ENCODE measurements at places on chromosomes 4 and X.

- DNase-seq: no peak
These were observed 70.0 kb downstream of the NPNT start for GRCh38 chr4:105965183-105965800.

DNA sequence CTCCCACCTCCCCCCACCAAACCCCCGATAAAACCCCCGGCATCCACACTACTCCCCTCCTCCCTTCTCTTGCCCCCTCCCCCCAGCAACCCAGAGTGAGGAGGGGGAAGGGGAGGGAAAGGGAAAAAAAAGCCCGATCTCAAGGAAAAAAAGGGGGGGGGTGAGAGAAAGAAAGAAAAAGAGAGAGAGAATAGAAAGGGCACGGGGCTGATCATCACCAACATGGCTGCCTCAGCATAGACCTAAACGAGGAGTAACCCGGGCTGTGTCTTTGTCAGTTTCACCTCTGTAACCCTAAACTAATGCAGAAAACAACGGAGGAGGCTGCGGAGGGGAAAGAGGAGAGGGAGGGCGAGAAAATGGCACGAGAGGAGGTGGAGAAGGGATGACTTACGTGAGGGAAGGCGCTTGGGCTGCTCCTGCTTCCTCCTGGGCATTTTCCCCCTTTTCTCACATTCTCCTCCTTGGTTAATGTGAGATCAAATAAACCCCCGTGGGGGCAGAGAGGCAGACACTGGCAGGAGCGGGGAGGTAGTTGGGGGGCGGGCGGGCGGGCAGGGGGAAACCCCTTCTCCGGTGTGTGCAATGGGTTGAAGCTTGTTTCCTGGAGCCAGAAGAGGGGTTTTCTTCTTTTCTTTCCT lies 532 bp downstream of the ZNF827 start:
- DNase-seq: peak; percentile 72

DNA sequence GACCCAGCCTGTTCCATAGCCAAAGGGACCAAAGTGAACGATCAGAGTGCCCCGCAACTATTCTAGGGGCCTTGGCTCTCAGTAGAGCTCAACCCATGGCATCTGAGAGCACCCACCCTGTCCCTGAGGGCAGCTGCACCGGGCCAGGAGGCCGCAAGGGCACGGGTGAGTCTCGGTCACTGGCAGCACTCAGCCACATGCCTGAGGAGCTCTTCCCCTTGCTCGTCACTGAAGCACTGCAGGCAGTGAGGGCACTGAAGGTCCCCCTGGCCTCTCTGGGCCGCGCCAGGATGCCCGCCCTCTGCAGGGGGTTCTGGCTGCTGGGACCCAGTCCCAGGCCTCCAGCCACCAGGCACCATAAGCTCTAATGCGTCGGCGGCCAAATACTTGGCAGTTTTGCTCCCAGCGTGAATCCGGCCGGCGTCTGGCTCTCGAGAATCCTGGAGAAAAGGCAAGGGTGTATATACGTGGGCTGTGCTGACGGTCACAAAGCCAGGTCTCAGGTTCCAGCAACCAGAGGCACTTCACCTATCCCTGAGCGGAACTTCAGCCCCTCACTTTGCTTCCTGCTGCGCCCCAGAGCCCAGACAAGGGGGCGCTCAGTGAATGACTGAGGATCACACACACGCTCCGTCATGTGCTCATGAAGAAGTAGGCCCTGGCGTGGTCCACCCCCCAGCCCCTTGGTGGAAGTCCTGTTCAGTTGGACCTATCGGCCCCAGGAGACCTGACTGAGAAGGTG lies 13.9 kb downstream of the TNIP2 start:
- DNase-seq: no peak

- no peak for DNase-seq
These were observed 167.1 kb downstream of the NSUN7 start for GRCh38 chr4:40916880-40917279.

DNA sequence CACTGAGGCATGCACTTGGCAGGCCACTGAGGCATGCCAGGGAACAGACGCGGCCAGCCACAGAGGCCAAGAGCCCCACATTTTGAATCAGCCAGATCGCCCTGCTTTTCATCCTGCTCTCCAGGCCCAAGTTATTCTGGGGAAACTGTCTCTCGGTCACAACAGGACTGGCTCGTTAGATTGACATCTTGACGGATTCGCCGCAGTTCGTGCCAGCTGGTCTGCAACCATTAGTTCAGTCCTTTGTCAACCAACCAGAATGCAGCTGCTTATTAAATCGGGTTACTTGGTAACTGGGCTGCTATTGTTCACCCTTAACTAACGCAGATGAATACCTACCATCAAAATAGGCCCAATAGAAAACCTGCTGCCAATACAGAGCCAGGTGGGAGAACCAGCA lies 16.7 kb downstream of the CLDN34 start:
- no peak for DNase-seq

DNA sequence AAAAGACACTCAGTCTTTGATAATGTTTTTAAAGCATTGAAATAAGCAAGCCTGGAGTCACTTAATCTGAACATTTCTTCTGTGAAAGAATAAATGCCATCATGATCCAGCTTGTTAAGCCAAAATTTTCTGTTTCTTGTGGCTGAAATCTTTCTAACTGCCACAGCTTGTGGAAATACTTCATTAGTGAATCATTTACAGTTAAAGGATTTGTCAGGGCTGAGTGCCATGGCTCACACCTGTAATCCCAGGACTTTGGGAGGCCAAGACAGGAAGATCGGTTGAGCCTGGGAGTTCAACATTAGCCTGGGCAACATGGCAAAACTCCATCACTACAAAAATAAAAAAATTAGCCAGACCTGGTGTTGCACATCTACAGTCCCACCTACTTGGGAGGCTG lies 93.3 kb upstream of the PDE5A start:
- no peak for DNase-seq

DNA sequence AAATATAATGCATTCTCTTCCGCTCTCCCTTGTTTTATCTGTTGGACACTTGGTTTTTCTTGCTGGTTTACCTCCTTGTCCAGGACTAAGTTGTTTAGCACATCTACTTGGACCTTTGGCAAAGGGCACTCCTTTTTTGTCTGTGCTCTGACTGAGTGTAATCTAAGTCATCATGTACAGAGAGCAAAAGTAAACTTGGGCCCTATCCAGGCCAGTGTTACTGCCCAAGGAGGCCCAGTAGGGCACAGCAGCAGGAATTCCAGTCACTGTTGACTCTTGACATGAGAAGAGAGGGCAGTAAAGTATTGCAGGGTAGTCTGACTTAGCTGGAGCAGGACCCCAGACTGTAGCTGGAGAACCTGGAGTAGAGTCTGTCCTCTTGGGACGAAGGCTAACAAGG lies 445.5 kb downstream of the ZIC3 start:
- no peak for DNase-seq

DNA sequence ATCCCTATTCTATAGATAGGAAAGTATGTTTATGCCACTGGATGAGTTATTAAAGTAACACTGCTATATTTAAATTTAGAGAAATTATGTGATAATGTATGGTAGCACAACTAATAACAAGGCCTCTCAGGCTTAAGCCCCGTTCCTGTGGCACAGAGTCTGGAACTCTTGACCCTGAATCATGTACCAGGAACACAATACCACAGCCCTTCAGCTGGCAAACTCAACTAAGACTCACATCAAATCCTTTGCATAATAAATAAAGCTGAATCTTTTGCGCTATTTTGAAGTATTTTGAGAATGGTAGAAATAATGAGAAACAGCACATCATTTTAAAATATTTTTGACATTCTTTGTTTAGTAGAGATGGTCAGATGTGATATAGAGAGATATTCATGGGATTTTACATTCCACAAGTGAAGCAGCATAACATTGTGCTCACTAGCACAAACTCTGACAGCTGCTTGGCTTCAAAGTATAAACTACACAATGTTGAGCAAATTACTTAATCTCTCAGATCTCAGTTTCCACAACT lies 478.4 kb upstream of the FAM241A start:
- DNase-seq: no peak

GRCh38 chr4:15809466-15809865 lies 31.3 kb downstream of the CD38 start:
- DNase-seq: no peak

DNA sequence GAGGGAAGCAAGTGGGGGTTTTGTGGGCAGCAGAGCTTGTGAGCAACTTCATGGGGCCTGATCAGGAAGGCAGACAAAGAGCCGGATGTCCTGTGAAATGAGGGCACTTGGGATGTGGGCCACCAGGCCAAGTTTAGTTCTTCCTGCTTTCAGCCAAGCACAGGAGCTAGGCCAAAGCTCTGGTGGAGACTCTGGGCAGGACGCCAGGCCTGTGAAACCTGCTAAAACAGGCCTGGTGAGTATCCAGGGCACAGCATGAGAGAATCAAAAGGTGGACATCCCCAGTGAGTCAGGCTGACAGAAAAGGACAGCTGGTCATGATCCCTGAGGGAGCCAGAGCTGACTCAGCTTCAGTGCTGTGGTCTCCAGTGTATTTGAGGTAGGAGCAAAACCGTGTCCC lies 95.7 kb downstream of the NPNT start:
- no peak for DNase-seq

DNA sequence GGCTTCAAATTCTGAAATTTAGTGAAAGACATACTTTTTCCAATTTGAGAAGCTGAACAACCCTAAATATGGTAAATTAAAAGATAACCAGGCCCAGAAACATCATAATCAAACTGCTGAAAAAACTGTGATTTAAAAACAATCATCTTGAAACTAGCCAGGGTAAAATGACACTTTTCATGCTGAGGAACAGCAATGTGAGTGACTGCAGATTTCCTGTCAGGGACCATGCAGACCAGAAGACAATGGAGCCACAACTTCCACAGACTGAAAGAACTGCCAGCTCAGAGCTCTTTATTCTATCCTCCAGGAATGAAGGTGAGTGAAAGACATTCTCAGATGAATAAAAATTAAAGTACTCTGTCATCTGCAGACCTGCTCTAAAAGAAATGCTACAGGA lies 73.3 kb downstream of the NAT8L start:
- no peak for DNase-seq

DNA sequence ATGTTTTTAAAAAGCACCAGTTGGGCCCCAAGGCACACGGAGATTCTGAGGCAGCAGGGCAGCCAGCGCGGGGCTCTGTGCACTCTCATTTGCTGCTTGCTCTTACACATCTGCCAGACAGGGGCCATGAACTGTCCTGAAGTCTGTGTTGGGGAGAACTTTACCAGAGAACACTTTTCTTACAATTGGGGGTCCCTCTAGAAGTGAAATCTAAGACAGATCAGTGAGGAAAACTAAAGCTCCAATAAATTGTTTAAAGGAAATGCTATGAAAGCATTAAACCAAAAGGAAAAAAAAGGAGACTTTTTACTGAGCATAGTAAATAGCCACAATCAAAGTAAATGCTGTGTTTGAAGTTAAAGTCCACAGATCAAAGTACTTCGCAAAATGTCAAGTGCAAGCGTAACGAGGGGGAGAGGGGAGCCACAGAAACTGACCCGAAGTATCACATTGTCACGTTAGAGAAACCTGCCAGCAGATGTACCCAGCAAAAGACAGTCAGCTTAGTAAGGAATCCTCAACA lies 37.8 kb downstream of the SORBS2 start:
- DNase-seq: no peak

DNA sequence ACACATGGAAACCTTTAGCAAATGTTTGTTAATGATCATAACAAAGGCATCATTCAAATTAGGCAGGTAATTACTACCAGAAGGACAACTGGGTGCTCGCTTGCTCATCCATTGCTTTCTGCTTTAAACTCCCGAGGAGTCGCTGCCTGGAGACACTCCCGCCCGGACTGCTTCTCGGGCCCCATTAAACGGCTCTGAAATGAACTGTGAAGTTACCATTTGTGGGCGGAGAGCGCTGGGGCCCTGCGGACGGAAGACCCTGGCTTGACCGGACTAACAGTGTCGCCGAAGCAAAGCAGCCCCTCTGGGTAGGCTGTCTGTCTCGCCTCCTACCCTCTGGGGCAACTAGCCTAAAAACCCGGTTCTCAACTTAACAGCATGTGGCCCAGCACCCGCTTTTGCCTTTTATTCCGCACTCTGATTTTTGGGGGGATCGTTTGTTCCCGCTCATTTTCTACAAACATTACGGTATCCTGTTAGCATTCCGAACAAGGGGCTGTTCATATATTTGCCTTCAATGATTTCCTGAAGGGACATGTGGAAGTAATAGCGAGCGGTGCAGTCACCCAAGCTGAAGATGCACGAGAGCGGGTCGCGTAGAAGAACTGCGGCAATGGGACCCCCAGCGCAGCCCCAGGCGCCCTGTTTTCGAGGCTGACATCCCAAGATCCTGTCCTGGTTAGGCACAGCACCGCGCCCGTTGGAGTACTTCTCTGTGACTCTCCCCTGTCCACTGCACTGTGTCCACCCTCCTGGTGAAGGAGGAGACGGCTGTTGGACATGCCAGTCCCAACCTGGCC lies 1.6 kb upstream of the PDGFRA start:
- peak; percentile 86 for DNase-seq

DNA sequence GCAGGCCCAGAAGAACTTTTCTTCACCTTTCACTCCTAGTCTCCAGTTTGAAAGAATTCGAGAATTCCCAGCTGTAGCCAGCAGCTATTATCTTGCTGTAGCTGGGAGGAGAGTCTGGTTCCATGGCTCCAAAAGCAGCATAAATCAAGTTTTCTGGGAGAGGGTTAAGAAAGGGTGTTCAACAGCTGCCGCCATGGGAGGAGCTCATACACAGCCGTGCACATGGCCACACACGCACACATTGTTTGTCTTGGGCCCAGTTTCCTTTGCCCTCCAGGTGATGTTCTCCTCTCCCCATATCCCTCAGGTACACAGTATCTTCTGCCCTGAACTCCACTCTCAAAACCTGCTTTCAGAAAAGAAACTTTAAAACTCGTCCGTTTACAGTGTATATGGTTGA lies 4.1 kb upstream of the GPC3 start:
- no peak for DNase-seq

DNA sequence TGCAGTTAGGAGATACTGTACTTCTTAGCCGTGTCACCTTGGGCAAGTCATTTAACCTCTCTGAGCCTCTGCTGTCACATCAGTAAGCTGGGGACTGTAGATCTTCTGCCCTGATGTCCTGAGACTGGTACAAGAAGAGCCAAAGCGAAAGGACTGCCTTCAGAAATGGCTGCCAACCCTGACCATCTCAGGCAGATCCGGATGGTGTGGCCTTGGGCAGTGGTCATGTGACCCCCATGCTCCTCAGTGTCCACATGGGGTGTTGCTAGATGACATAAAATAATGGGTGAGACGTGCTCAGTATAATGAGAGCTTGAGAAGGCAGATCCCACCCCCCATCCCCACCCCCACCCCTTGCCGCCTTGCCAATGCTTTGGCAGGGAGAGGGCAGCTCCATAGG lies 60.4 kb upstream of the MTM1 start:
- DNase-seq: no peak

DNA sequence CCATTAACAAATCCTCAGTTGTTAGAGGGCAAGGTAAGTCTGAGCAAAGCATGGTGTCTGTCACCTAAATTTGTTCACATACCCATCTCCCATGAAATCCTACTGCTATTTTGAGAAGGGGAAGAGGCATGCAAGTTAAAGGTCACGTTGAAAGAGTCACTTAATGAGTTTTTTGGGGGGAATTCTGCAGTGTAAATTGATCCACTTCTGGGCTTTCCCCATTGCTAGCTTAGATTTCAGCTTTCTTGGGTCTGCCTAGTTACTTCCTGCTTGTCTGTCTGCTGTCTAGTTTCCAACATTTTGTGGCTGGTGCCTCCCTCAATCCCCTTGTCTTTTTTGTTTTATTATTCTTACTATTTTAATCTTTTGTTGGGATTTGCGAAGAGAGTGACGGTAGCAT lies 32.0 kb downstream of the CEP135 start:
- no peak for DNase-seq

GRCh38 chrX:10474510-10474909 lies 145.9 kb downstream of the MID1 start:
- DNase-seq: no peak

GRCh38 chr4:66974665-66975064 lies 570.6 kb downstream of the CENPC start:
- DNase-seq: no peak

Measured in left forelimb (tissue), 1 donor.